ENCODE measurements at places on chromosomes 6 and 20.

- no peak for DNase-seq
Observed at GRCh38 chr20:5949943-5950270, 426 bp downstream of the TRMT6 start.

DNA sequence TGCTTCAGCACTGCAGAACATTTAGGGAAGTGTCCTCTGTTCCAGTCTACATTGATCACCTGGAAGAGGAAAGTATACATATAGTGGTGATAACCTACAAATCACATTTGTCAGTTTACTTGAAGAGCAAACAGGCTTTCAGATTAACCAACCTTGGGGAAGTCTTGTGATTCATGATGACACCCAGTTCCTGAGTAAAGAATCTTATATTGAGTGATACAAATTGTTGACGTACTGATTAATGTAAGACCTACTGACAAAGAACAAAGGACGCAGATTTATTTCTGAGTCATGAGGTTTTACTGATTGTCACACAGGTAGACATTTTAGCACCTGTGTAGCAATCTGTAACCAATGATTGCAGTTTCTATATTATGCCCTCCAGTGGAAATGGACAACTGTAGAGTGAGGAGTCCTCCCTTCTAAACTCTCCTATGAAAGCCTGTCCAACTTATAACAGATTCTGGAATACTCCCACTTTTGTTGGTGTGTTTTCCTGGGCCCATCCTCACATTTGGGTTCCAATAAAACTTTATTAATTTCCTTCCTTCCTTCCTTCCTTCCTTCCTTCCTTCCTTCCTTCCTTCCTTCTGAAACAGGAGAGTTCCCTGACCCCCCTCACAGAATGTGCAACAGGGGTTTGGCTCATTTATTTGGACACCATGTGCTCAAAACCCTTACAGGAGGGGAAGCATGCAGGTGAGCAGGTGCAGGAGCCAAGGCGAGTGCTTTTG, 113.5 kb downstream of the SLC35B3 start:
- no peak for DNase-seq

DNA sequence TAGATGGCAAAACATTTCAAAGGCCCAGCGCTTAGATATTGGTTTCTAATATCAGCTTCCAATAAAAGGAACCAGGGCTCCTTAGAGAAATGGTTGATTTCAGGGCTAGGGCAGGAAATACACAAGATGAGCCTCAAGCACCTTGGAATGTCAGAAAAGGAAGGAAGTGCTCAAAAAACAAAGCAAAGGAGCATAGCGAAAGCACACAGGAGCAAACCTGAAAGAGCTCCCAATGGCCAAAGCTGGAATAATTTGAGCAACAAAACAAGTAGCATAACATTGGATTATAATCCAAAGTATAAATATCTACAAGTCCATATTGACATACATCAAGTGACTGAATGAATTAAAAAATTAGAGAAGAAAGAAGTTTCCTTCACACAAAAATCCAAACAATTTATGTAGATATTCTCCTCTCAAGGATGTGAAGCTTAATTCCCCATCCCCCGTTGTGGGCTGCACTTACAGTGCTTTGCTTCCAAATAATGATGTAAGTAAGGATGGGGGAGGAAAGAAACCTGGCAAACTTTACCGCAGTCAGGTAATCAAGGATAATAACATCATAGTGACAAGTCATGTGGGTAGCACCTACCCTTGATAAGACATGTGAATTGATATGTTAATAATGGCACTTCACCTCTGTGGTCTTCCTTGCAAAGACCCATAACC, 132.9 kb upstream of the DST start:
- no peak for DNase-seq

DNA sequence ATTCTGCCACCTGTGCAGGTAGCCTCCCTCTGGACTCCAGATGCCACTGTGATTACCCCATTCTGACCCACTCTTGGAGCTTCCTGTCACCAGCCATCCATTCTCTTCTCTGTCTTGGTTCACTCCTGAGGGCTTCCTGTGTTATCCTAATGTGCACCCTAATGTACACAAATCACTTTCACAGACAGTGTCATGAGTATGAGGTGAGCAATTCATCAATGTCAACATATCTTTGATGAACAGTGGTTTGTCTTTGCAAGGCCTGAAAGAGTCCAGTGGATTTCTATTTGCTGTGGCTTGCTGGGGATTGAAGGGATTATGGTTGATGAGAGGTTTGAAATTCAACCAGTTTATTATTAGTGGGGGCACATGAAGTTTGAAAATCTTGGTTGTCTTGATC, 63.8 kb upstream of the EEF1E1 start:
- no peak for DNase-seq

GRCh38 chr20:45962031-45962755, 9.8 kb downstream of the ZNF335 start:
- DNase-seq, result no peak

DNA sequence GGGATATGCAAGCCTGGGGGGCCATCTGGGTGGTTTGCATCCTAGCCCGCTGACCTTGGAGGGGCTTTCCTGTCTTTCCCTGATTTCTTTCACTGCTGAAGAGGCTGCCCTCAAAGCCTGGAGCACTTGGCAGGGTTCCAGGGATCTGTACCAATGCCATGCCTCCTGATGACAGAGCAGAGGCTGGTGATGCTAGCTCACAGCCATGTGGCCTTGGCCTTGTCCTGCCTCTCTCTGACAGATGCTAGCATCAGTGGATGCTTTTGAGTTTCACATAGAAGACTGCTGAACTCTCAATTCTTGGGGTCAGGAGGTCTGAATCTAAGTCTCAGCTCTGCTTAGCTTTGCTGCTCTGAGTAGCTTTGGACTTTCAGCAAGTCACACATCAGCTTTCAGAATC, 21.9 kb upstream of the RREB1 start:
- peak; percentile 22 for DNase-seq

- no peak for DNase-seq
Observed at GRCh38 chr20:37526839-37527637, 638 bp downstream of the BLCAP start.

- no peak for DNase-seq
Observed at GRCh38 chr6:100620085-100620840, 155.5 kb upstream of the SIM1 start.

DNA sequence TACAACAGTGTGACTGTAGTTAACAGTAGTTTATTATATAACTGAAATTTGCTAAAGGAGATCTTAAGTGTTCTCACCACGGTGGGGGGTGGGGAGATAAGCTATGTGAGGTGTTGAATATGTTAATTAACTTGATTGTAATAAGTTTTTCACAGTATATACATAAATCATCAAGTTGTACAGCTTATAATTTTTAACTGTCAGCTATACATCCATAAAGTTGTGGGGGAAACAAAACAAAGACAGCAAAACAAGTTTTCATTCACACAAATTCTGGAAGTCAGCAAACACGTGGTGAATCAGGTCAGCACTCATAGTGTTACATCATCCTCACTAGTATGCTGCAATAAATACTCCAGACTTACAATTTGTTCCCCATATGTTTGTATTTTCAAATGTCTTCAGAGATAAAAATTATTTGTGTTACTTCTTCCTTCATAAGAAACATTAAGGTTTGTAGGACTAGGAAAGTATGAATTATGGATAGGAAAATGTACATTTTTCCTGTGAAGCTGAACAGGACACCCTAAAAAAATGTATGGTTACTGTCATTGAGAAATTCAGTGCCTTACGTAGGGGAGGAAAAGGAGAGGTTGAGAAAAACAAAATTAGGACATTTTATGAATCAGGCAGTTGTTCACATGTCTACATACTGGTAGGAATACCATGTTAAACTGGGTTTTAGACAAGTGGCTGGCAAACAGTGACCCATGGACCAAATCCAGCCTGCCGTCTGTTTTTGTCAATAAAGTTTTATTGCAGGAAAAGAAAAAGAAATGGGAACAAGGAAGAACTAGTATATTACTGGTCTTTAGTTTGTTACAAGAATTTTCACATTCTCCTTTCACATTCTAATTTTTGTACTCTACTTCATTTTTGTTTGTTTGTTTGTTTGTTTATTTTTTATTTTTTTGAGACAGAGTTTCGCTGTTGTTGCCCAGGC, 6.0 kb downstream of the SUMO4 start:
- DNase-seq, result no peak

DNA sequence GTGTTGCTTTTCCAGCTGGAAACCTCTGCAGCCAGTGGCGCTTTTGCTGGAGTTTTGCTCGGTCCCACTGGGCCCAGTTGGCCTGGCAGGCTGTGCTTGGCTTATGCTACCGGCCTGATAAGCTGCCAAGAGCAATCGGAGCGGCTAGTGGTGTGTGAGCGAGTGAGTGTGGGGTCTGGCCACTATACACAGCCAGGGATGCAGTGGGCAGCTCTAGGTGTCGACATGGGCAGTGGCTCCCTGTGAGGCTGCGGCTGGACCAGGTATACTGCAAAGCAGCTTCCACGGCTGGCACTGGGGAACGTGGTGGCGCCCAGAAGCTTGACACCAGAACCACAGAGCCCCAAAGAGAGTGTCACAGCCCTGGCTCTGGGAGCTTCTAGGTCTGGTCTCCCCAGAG, 996.5 kb downstream of the GRIK2 start:
- DNase-seq, result no peak

- DNase-seq, result peak; percentile 53
Observed at GRCh38 chr20:1150218-1150617, 31.8 kb downstream of the PSMF1 start.

GRCh38 chr20:25197183-25197869, 1.8 kb downstream of the ENTPD6 start:
- peak; percentile 41 for DNase-seq

DNA sequence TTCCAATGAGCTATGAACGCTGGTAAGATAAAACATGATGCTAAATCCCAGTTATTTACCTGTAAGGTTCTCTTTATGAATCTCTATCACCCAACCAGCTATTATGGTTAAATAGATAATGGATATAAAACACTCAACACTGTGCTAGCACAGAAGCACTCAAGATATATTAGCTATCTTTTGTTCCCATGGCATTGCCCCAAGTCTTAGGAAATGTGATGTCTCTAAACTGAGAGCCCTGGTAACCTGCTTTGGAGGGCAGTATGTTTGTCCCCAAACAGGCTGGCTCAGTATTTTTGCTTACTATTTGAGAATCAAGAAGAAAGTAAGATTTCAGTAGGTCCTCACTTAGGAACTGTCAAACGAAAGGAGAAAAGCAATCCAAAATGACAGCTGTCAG, 90.5 kb downstream of the BTBD9 start:
- no peak for DNase-seq

GRCh38 chr6:157978021-157978783, 3.5 kb upstream of the SYNJ2 start:
- no peak for DNase-seq

- no peak for DNase-seq
Observed at GRCh38 chr20:32490942-32491763, 94.0 kb downstream of the NOL4L start.

- no peak for DNase-seq
Observed at GRCh38 chr6:42332916-42333315, 115.3 kb upstream of the MRPS10 start.
